Mesothelial cell of epicardium (in vitro differentiated cells): ENCODE measurements at places on chromosomes 13 and 19.

DNA sequence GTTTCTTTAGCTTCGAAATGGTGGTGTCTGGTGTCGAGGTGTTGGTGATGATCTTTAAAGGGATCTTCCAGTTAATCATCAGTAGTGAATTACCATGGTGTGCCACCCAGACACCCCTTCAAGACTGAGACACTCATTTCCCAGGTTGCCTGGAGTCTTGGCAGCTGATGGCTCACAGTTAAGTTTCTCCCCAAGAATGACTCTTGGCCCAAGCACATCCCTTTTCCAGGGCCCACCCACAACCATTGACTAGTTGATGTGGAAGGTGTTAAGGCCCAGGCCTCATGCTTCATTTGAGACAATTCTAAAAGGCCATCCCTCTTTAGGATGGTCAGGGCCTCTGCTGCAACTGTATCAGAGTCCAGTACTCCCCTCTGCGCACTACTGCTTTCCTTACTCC lies 145.5 kb downstream of the FOXO1 start:
- no peak for DNase-seq

DNA sequence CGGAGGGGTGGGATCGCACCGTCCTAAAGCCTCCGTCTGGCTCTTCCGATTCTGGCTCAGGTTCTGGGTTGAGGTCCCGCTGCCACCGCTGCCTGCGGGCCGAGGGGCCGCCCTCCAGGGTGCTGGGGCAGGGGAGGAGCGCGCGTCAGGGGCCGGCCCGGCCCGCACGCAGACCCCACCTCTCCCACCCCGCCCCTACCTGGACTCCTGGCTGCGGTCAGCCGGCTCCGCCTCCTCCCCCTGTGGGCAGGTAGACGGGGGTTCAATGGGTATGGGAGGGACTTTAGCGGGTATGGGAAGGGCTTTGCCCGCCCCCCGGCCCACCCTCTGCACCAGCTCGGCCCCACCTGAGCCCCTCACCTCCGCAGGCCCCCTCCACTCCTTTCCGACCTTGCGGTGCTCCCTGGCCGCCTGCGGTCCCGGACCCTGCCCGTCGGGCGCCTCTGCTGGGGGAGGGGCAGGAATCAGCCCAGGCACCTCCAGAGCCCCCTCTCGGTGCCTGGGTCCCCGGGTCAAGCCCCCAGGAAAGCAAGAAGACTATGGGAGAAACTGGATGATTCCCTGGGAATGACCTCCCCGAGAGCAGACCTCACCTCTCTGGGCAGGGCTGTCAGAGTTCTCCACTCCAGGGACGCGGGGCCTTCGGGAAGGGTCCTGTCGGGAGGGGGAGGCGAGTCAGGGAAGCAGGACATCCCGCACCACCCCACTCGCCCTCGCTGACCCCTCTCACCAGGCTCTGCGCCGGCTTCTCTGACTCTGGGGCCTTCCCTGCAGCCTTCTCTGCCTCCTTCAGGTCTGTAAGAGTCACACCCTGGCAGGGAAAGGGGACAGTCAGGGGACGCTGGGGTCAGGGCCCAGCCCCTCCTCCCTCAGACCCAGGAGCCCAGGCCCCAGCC lies 17.0 kb downstream of the EPS8L1 start:
- DNase-seq = no peak

- no peak for DNase-seq
Observed at GRCh38 chr19:15062036-15062435, 12.8 kb downstream of the CASP14 start.

DNA sequence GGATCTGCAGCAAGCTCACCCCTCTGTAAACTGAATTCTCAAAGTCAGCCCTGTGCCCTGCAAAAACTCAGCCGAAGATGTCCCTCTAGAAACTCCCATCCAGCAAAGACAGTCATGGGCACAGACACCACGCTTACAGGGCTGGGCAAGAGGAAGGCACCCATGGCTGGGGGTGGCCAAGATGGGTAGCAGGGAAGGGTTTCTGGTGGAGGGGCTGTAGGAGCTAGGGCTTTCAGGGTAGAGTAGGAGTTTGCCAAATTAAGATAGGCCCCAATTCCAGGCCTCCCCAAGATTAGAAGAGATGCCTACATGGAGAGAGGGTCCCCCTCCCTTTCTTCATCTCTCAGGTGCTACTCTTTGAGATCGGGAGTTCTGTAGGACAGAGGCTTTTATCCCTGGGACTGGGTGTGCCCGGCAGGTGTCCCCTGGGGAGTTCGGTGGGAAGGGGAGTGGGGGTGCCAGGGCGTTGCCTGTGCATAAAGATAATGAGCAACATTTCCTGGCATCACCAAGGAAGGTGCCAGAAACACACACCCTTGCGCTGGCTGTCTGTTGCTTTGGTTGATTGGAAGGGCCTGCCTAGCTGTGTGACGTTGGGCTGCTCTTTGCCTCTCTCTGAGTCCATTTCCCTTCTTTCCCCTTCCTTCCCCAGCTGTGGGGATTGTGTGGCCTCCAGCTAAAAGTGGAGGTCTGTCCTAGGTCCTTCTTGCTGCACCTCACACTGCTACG lies 9.4 kb downstream of the NRTN start:
- no peak for DNase-seq
